Stimulated activated CD4-positive, alpha-beta T cell treated with anti-CD3 and anti-CD28 coated beads, TNF-alpha, amount 100 ng/mL, for 4 hours (primary cell): ENCODE measurements at places on chromosomes 16 and 17.

DNA sequence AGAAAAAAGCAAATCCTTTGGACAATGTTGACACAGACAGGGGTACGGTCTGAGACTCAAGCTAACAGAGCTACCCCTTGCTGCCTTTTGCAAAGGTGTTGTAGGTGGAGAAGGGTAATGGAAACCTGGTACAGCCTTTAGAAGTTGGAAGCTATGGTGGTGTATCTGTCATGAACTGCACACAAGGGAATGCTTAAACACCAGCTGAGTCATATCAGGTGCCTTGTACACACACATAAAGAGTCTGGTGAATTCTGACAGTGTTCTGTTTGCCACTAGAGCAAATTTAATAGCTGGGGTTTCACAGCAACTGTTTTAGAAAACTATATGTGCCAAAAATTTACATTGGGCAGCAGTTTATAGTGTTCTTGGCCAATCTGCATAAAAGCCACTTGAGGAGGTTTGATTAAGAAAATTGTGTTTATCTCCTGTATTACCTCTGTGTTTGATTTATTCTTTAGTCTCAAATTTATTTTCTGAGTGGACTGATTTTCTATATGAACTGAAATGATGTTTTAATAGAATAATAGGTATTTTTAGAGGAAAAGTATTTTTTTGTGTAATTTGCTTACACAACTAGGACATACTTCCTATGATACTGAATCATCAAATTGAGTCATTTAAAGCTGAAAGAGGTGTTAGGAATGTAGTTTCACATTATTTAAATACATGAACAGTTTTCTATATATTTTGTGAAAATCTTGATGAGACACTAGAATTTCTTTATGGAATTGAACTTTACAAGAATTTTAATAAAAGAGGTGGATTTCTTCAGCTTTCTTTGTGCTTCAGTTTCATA lies 136.9 kb downstream of the MAP2K6 start:
- DNase-seq, result no peak

DNA sequence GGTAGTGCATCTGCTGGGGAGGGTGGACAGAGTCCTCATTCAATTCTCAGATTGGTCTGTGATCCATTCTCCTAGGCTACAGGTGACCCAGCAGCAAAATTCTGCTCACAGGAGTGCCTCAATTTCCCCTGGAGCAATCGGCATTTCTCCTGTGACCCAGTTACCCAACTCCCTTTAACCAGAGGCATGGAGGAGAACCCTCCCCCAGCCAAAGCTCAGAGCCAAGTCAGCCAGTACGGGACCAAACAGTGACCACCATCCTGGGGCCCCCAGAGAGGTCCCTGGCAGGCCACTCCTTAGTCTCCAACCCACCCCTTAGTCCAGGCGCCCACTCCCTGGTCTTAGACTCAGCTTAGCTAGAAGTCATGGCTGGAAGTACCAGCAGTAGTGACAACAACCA lies 75.6 kb downstream of the DYNLRB2 start:
- no peak for DNase-seq

GRCh38 chr17:57866723-57867122 lies 16.9 kb upstream of the MRPS23 start:
- no peak for DNase-seq

GRCh38 chr17:38943607-38944006 lies 18.2 kb downstream of the LASP1NB start:
- no peak for DNase-seq

GRCh38 chr17:79685121-79685520 lies 45.6 kb upstream of the ENPP7 start:
- no peak for DNase-seq

DNA sequence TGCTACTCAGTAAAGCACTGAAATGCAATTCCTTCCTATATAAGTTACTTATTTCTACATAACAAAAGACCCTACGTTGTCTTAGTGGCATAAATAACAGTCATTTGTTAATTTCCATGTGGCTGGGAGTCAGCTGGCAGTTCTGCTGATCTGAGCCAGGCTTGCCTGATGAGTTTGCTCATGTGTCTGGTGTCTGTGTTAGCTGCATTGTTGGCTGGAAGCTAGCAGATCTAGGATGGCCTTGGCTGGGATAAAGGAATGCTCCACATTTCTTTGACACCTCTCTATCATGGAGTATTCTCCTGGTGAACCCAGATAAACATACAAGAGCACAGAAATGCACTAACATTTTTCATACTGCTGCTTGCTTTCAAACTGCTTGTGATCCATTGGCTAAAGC lies 264.4 kb upstream of the MON1B start:
- no peak for DNase-seq
